ENCODE measurements at places on chromosomes 2 and 18. TPM values are rescaled to one million over a fixed set of nuclear protein-coding genes. Genes with fewer than 3 reads are reported as not detected.

DNA sequence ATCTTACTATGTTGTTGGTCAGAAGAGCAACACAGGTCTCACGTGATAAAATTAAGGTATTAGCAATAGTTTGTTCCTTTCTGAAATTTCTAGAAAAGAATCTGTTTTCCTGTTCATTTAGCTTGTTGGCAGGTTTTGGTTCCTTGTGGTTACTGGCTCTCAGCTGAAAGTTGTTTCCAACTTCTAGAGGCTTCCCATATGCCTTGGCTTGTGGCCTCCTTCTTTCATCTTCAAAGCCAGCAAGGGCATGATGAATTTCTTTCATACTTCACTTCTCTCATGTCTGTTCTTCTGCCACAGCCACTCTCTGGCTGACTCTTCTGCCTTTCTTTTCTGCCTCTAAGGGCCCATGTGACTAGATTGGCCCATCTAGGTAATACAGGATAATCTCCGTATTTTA lies 193.7 kb downstream of the TRIB2 start:
- no peak overlapping the region for H3K4me3 ChIP-seq
- peaks cover 5% of the 10 kb centered on the region for H3K27me3 ChIP-seq
- no peaks in the 10 kb centered on the region for H3K4me1 ChIP-seq
- no peak for DNase-seq
- no peaks in the 10 kb centered on the region for H3K36me3 ChIP-seq

DNA sequence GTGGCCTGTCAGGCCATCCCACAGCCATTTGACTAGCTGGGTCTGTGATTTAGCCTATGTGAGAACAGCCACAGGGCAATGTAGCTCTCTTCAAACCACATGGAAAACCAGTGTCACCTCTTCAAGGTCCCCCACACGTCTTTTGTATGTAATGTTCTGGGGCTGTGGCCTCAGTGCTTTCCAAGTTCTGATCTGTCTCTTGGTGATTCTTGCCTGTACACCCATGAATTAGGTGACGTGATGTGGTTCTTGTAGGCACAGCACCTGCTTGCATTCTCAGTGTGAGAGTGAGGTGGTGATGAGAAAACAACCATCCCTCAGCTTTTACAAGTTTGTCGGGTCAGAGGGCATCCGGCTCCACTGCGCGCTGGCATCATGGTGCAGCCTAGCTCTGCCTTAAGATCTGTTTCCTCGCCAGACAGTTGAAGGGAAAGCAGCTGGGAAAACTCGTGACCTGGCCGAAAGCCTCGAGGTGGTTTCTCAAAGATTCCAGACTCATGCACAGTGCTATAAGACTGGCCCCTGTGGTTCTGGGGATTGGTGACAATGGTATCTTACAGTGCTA lies 125.8 kb downstream of the TANC1 start:
- H3K27ac ChIP-seq, result no peak overlapping the region
- no peak for DNase-seq
- H3K4me3 ChIP-seq, result no peak overlapping the region
- peaks cover 34% of the 10 kb centered on the region for H3K4me1 ChIP-seq
- peaks cover 2% of the 10 kb centered on the region for H3K27me3 ChIP-seq

DNA sequence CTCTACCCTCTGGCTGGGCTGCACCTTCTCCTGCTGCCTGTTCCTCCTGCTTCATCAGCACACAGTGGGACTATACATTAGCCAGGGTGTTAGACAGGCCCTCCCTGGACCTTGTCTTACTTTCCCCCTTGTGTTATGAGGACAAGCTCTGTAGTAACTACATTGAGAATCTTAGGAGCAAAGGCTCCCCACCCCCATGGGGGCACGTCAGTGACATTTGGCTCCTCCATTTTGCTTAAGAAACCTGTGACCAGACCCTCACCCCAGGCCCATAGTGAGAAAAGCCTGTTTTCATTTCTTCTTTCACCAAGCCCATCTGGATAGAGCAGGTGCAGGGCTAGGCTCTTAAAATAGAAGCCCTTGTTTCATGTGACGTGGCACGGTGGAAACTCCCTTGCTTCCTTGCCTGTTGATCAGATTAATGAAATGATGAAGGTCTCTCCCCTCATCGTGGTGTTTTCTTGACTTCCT lies 146.7 kb downstream of the RPIA start:
- H3K4me3 ChIP-seq, result no peak overlapping the region
- H3K27me3 ChIP-seq, result peaks cover 20% of the 10 kb centered on the region
- H3K4me1 ChIP-seq, result no peaks in the 10 kb centered on the region
- no peaks in the 10 kb centered on the region for H3K36me3 ChIP-seq
- no peak for DNase-seq
- no peak overlapping the region for H3K27ac ChIP-seq

DNA sequence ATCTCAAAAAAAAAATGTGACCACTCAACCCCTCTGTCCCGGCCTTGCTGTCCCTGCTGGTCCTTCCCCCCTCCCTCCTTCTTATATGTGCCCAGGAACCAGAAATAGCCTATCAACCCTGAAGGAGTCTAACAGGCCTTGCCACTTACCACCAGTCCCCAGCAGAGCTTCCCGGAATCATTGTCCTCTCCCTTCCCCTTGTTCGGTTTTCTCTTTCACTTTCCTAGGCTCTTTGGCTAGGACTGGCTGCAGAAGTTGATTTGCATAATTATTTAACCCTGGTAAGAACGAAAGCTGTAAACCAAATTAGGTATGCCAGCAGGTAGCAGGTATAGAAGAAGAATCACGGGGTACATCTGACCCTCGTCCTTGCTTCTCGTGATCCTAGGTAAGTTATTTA lies 72.6 kb upstream of the ZNF532 start:
- H3K27me3 ChIP-seq, result peaks cover 7% of the 10 kb centered on the region
- no peak for DNase-seq
- no peaks in the 10 kb centered on the region for H3K36me3 ChIP-seq

DNA sequence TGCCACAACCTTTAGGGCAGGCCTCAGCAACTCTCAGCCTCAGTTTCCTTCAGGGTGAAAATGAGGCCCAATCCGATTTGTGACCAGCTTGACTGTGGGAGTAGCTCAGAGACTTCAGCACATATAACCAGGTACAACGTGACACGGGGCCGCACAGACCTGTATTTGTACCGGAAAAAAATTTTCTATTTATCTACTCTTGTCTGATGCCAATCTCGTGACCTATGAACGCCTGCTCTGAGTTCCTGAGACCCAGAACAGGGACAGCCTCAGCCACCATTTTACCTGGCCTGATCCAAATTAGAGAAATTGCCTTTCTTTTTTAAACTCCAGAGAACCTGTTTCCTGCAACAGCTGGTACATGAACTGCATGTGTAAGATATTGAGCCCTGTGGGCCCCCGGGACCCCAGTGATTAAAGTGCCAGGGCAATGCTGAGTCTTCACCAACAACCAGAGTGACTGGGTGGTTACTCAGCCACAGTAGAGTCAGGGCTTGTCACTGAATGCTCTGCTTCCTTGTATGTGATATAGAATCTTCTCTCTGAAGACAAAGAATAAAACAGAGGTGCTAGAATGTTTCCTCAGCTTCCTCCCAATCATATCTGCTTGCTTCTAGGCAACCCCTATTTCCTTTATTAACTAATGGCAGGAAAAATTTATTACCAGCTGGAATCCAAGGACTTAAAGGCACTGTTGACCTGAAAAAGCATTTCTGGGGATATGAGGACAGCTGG lies 47.8 kb upstream of the FZD7 start:
- no peak overlapping the region for H3K4me3 ChIP-seq
- no peak for DNase-seq
- H3K4me1 ChIP-seq, result no peaks in the 10 kb centered on the region
- no peaks in the 10 kb centered on the region for H3K27me3 ChIP-seq
- H3K36me3 ChIP-seq, result no peaks in the 10 kb centered on the region

Gene SLC38A11
- not detected for total RNA-seq

Gene METTL8
- 20.0 TPM for total RNA-seq

Gene TMEM247
- not detected for total RNA-seq

Gene NETO1
- total RNA-seq, result not detected

Gene ASXL3
- total RNA-seq, result not detected

Gene CD226
- 111 TPM for total RNA-seq

Gene ASB18
- total RNA-seq, result not detected

Gene THAP4
- 34.3 TPM for total RNA-seq

All from activated CD4-positive, alpha-beta memory T cell treated with anti-CD3 and anti-CD28 coated beads, Interleukin-2, amount 10 ng/mL, durations not matched to agents 7 days and 5 days (primary cell).